H1 (cell line): ENCODE measurements at places on chromosomes 5 and 9. TPM values are rescaled to one million over a fixed set of nuclear protein-coding genes. Genes with fewer than 3 reads are reported as not detected.

DNAJB5 gene
- 34.1 and 38.0 TPM in 2 replicates for total RNA-seq

GRCh38 chr9:125446561-125447094 lies 185.0 kb downstream of the GAPVD1 start:
- no peaks in the 10 kb centered on the region for H3K4me1 ChIP-seq
- no peak overlapping the region for H3K4me3 ChIP-seq
- H3K27ac ChIP-seq, result no peak overlapping the region
- no peak for DNase-seq

GRCh38 chr9:121721058-121721350 lies 69.6 kb downstream of the DAB2IP start:
- no peaks in the 10 kb centered on the region; the same call in 1 of the 2 replicates for H3K27me3 ChIP-seq
- H3K4me3 ChIP-seq, result no peak overlapping the region
- DNase-seq, result no peak
- H3K36me3 ChIP-seq, result no peaks in the 10 kb centered on the region
- H3K27ac ChIP-seq, result no peak overlapping the region

GRCh38 chr5:80370390-80370789 lies 37.5 kb upstream of the ZFYVE16 start:
- no peaks in the 10 kb centered on the region for H3K4me1 ChIP-seq
- H3K27me3 ChIP-seq, result no peaks in the 10 kb centered on the region
- DNase-seq, result no peak
- H3K4me3 ChIP-seq, result no peak overlapping the region
- H3K36me3 ChIP-seq, result no peaks in the 10 kb centered on the region

GRCh38 chr5:79774855-79775237 lies 85.2 kb downstream of the CMYA5 start:
- no peaks in the 10 kb centered on the region for H3K27me3 ChIP-seq
- H3K4me1 ChIP-seq, result no peaks in the 10 kb centered on the region; the same call in 1 of the 2 replicates
- no peak for DNase-seq
- no peaks in the 10 kb centered on the region for H3K36me3 ChIP-seq
- H3K27ac ChIP-seq, result no peak overlapping the region
- H3K4me3 ChIP-seq, result no peak overlapping the region
